ENCODE measurements at places on chromosomes 5 and 9. TPM values are rescaled to one million over a fixed set of nuclear protein-coding genes. Genes with fewer than 3 reads are reported as not detected.

The SHOC1 gene
- not detected for total RNA-seq

DNA sequence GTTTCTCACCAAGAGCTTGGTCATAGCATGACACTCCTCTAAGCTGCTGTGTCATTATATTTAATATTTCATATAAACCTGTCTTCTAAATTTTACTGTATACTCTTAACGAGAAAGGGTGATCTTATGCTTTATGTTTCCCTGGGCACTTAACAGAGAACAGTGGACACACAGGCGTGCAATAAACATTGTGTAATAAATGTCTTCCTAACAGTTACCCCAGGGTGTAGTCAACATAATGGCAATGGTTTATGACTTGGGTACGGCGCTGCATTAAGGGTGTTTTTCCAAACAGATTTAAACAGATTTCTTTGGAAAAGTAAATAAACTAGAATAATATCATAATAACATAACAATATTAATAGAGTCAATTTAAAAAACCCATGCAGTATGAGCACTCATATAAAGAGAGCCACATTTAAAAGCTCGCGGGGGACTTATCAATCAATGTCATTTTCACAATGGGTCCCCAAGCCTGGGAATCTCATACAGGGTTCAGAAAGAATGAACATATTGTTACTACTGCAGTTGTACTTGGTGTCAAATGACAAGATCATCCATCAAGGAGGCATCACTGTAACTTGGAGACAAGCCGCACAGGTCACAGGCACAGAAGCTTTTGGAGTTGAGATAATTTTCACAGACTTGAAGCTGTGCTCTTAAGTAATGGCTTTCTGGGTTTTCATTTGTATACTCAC is 376.4 kb downstream of the CTNND2 start:
- no peak for DNase-seq

The HNRNPH1 gene
- total RNA-seq, result 178 TPM

The LCP2 gene
- total RNA-seq, result 73.7 TPM

DNA sequence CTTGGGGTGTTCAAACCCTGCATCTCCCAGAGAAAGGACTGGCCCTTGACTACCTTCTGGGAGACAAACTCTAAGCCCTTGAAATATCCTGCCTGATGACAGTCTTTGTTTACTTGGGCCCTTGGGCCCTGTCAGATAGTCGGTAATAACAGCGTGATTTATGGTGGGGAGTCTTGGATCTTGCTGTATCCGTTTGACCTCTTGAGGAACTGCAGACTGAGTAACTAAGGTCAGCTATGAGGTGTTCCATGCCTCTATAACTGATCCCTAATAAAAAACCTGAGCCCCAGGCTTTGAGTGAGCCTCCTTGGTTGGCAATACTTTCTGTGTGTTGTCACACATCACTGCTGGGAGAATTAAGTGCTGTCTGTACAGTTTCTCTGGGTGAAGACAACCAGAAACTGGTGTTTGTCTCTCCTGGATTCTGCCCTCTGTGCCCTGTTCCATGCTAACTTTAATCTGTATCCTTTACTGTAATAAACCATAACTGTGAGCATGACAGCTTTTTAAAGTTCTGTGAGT is 56.2 kb upstream of the ANKRD33B start:
- no peak for DNase-seq

The TERT gene
- total RNA-seq, result not detected

DNA sequence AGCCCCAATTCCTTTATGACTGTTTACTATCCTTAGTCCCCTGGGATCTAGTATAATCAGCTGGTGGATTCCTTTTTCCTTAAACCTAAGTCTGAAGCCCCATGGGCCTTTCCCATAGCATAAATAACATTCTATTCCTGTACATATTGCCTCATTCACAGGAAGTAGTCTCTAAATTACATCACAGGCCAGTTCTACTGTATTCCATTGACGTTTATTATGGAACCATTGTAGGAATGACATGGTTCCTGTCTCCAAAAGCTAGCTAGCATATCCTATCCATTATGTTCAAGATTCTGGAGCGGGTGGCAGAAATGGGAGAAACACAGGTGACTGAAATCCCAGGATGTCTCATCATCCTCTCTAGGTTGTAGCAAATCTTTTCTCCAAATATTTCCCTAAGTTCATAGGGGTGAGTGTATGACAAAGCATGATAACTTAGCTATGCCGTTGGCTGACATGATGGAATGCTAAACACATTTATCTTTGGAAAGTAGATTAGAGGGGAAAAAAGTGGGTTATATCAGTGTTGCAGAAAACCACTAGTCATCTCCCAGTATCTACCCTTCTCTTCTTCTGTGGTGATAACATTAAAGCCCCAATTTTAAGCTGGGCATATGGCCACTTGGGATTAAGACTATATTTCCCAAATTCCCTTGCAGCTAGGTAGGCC is 140.1 kb downstream of the FGF1 start:
- DNase-seq, result no peak

The PPP1R26 gene
- total RNA-seq, result 20.5 TPM

GRCh38 chr9:3980212-3980611 is 319.7 kb downstream of the GLIS3 start:
- no peak for DNase-seq

The ARID3C gene
- not detected for total RNA-seq

The PKN3 gene
- total RNA-seq, result 5.7 TPM

DNA sequence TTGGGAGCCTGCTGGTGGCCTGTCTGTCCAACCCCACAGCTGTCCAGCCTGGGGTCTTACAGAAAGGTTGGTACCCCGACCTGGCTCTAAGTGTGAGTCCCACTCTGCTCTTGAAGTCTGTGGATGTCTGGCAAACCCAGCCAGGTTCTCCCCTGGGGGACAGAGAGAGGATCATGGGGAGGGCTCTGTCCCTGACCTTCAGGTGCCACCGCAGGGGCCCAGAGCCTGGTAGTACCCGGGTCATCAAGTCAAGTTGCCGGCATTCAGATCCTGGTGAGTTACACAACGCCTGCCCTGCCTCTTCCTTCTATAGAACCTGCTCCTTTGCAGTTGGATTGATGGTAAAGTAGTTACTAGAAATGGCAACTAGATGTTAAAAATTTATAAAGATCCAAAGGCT is 66.7 kb downstream of the ADAMTS2 start:
- DNase-seq, result no peak

DNA sequence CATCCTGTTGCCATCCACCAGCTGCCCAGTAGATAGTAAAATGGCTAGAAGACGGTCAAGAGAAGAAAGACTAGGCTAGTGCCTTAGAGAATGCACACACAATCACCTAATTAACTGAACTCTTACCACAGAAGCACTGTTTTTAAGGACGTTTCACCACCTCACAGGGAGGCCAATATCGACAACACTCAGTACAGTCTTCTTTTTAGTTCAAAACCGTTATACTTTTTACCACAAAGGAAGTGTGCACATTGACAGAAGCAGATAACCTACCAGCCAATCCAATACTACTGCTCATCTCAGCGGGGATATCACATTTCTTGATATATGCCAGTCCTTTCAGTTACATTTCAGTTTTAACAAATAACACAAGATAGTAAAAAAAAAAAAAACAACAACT is 122.3 kb downstream of the GNAQ start:
- DNase-seq, result no peak

The SLCO6A1 gene
- total RNA-seq, result not detected

DNA sequence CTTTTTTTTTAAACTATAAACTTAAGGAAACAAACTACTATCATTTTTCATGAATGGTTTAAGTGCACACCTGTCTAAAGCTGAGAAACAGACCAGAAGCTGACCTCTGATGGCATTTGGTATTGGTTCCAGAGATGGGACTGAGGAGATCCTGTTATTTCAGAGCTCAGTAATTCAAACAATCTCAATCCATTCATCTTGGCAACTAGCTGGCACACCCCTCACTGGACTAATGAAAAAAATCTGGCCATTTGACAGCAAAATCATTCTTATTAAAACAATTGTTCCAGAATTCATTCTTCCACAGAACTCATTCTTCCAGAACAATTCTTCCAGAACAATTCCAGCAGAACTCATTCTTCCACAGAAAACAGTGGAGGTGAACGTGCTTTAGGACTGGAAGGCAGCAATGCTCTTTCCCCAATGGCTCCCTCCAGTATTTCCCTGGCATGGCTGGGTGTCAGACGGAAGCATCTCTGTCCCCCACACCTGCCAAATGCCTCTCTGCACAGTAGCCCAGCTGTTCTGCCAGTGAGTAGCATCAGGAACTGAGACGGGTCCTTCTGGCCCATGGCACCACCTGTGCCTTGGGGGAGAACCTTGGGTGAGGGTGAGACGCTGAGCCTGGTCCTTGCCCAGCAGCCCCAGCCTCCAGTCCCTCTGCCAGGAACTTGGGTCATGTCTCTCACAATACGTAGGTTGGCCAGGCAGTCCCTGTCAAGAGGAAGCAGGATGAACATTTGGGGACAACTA is 87.5 kb upstream of the EQTN start:
- DNase-seq, result no peak

The CBY3 gene
- not detected for total RNA-seq

DNA sequence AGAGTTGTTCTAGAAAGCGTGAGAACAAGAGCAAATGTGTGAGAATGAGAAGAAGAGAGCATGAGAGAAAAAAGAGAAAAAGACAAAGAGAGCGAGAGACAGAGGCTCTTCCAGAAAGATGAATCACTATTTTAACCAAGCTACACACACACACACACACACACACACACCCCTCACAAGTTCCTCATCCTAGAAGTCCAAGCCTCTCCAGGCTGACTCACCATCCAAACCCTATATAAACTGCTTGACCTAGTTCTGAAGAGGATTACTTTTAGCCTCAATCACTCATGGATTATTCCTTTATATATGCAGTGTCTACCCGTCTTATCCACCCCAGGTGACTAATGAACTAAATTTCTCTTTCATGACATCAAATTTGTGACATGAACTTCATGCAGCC is 37.6 kb downstream of the C9orf57 start:
- DNase-seq, result no peak

The ST6GALNAC4 gene
- total RNA-seq, result 41.7 TPM

DNA sequence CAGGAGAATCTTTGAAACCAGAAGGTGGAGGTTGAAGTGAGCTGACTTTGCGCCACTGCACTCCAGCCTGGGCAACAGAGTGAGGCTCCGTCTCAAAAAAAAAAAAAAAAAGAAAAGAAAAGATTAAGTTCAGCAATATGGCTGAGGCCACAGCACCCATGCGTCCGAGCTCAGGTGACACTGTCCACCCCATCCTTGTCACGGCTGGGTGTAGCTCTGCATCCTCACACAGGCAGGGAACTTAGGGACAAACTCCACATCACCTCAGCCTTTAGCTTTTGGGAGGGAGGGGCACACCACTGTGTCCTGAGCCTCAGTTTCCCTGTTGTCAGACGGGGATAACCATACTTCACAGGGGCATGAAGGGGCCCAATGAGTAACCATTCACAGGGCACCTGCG is 15.5 kb downstream of the FGD3 start:
- no peak for DNase-seq

- no peak for DNase-seq
Observed at GRCh38 chr5:74851684-74852353, 14.4 kb downstream of the FAM169A start.

The SELENOP gene
- 189 TPM for total RNA-seq

DNA sequence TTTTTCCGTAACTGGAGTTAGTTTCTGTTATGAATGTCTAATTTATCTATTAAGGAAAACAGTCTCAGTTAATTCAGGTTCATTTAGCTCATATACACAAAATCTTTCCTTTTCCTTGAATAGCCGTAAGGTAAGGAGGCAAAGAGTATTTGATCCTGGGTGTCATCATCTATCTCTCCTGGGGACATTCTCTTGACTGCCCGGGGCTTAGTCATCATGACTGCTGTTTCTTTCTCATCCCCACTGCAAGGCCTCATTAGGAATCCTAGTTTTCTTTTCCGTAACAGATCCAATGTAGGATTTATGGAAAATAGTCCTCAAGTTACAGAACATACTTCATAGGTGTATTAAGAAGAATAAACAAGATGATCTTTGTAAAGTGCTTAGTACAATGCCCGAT is 134.9 kb upstream of the CHD1 start:
- DNase-seq, result no peak

DNA sequence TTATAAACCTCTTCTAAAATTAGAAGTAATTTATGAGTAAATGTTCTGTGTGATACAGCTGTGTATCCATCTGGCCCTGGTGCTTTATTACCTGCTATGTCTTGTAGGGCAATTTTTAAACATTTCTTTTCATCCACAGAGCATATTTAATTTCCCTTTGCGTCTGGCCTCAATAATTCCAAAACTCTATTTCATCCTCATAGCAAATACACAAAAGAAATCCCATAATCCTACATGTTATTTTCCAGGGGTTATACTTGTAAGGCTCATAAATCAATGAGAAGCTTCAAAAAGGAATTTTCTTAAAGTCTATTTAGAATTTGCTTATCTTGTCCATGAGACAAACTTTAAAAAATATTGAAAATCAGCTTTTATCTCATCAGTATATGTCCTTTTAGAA is 167.0 kb downstream of the TTC39B start:
- no peak for DNase-seq

DNA sequence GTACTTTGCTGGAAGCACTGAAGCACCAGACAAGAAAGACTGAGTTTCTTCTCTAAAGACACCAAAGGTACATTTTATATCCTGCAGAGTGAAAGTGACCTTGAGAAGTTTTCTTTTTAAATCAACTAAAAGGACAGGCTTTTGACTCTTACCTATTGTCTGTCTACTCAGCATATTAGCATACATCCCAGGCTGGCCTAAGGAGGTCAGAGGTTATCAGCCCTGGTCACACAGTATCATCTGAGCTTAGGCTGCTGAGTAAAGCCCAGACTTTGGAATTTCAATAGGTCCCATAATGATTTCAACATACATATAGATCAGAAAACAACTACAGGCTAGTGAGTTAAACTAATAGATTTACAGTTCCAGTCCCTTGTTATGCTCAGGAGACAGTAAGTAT is 10.1 kb upstream of the CDH9 start:
- no peak for DNase-seq

DNA sequence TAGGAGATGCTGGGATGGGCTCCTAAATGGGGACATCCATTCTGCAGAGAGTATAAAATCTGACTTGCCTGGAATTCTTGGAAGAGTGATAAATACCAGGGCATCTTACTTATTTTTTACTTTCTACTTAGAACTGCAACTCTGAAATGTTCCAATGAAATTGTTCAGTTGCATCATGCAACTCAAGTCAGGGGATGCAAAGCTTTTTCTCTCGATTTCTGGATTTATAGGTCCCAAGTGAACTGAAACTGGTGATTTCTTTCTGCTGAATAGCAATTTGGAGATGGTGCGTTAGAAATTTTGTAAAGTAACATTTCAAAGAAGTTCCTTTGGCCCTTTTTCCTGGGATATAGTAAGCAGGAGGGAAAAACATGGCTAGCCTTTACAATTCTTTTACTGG is 238.4 kb upstream of the CD180 start:
- no peak for DNase-seq

The PCDHA9 gene
- not detected for total RNA-seq

The CACNA1B gene
- total RNA-seq, result 0.25 TPM

DNA sequence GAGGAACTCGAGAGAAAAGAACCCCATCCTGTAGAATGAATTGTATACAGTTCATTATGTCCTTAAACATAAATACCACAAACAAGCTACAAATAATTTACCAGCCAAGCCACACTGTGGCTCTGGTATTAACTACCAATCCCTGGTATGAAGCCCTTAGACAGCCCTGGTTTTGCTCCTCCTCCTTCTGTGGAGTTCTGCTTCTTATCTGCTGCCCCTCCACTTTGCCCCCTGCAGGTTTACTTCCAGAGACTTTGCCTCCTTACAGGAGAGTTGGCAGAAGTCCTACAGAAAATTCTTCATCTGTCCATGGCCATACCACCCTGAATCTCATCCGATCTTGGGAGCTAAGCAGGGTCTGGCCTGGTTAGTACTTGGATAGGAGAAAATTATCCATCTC is 219.8 kb downstream of the ACTL7B start:
- DNase-seq, result no peak

The CENPK gene
- total RNA-seq, result 6.9 TPM
